ENCODE measurements at places on chromosomes 3 and 15.

GRCh38 chr15:86213420-86213819, 133.7 kb downstream of the AGBL1 start:
- H3K4me3 ChIP-seq = no peak overlapping the region
- no peak for DNase-seq
- H3K27me3 ChIP-seq = no peaks in the 10 kb centered on the region
- no peak overlapping the region for H3K27ac ChIP-seq
- H3K36me3 ChIP-seq = no peaks in the 10 kb centered on the region

DNA sequence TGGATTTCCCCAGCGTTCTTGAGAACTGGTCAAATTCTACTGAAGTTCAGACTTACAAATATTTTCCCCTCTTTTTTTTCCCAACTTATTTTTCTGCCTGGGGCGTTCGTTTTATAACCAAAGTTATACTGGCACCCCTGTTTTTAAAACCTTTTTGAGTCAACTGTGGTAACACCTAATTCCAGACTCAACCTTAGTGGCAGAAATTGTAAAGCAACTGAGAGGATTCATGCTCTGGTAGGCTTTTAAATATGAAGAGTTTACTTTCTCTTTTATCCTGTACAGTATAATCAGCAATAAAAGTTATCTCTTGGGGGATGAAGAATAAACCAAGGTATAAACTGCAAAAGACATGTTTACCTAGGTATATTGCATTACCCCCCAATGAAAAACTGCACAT, 2.3 kb downstream of the IL5RA start:
- DNase-seq = no peak
- H3K4me1 ChIP-seq = peaks cover 5% of the 10 kb centered on the region
- no peak overlapping the region for H3K4me3 ChIP-seq
- no peaks in the 10 kb centered on the region for H3K36me3 ChIP-seq
- H3K27ac ChIP-seq = no peak overlapping the region
- H3K27me3 ChIP-seq = peaks cover 5% of the 10 kb centered on the region

DNA sequence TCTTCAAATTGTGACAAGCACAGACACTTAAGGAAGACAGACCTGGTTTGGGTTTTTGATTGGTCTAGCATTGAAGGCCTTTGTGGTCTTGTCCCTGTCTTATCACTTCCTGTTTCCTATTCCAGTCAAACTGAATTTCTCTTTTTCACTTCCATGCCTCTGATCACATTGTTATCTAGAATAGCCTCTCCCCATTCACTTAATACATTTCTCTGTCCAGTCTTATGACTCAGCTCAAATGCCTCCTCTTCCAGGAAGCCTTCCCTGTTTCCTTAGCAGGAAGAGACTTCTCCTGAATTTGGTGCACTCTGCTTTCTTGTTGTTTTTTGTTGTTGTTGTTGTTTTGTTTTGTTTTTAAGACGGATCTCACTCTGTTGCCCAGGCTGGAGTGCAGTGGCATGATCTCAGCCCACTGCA, 45.5 kb downstream of the LIMD1 start:
- H3K27ac ChIP-seq = no peak overlapping the region
- peaks cover 21% of the 10 kb centered on the region for H3K36me3 ChIP-seq
- no peaks in the 10 kb centered on the region for H3K27me3 ChIP-seq

- H3K27me3 ChIP-seq = no peaks in the 10 kb centered on the region
- H3K36me3 ChIP-seq = no peaks in the 10 kb centered on the region
Measured at GRCh38 chr3:148095962-148096361, 601.7 kb upstream of the AGTR1 start.

- no peaks in the 10 kb centered on the region for H3K36me3 ChIP-seq
- H3K27ac ChIP-seq = no peak overlapping the region
- no peaks in the 10 kb centered on the region for H3K4me1 ChIP-seq
- no peak for DNase-seq
- H3K27me3 ChIP-seq = no peaks in the 10 kb centered on the region
Measured at GRCh38 chr15:87826119-87826747, 430.3 kb downstream of the NTRK3 start.

DNA sequence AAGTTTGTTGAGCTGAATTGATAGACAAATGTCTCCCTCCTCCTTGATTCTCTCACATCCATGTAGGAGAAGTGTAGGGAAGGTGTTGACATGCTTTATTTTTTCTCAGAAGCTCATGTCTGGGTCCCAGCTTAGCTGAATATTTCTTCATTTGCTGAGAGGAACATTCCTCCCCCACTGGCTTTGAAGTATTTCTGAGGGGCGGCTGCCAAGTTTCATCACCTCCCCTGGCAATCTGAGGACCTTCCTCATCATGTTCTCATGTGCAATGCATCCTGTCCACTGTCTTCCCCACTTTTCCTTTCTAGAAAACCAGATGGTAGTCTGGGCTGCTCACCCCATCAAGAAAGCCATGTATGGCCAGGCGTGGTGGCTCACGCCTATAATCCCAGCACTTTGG, 168.9 kb upstream of the RGMA start:
- no peak overlapping the region for H3K27ac ChIP-seq
- H3K4me3 ChIP-seq = no peak overlapping the region
- DNase-seq = no peak
- peaks cover 4% of the 10 kb centered on the region for H3K4me1 ChIP-seq

- H3K4me3 ChIP-seq = no peak overlapping the region
- peaks cover 2% of the 10 kb centered on the region for H3K4me1 ChIP-seq
- no peak for DNase-seq
- H3K27ac ChIP-seq = no peak overlapping the region
- H3K27me3 ChIP-seq = no peaks in the 10 kb centered on the region
- H3K36me3 ChIP-seq = no peaks in the 10 kb centered on the region
Measured at GRCh38 chr3:159632128-159632527, 356.5 kb upstream of the IL12A start.

DNA sequence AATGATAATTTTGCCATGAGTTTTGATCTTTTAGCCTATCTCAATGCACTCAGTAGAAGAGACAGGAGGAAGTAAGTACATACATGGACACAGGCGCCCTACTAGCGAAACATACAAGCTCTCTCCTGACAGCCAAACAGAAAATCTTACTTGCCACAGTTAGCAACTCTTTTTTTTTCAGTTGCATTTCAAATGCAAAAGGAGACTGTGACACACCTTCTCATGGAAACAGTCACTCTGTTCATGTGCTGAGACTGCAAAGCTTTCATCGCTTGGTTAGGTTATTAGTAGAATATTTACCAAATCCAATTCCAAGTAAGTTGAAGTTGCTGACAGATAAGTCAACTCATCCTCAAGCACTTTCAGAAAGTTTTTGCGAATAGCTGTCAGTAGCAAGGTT, 223.3 kb downstream of the FOXP1 start:
- H3K27me3 ChIP-seq = no peaks in the 10 kb centered on the region
- peak overlapping the region; percentile 71 for H3K4me3 ChIP-seq
- H3K36me3 ChIP-seq = peaks cover 8% of the 10 kb centered on the region
- peak; percentile 49 for DNase-seq
- H3K27ac ChIP-seq = peak overlapping the region; percentile 85
- peaks cover 65% of the 10 kb centered on the region for H3K4me1 ChIP-seq

GRCh38 chr3:67349551-67350174, 304.7 kb downstream of the SUCLG2 start:
- peak; percentile 71 for DNase-seq
- peak overlapping the region; percentile 2 for H3K4me3 ChIP-seq
- H3K27ac ChIP-seq = no peak overlapping the region
- H3K4me1 ChIP-seq = peaks cover 12% of the 10 kb centered on the region

Measured in T-helper 2 cell treated with Interferon-gamma antibody and Interleukin-4, amounts not matched to agents 5 μg/mL and 100 μg/mL, for 36 hours (primary cell).